ENCODE measurements at places on chromosomes 2 and 18. TPM values are rescaled to one million over a fixed set of nuclear protein-coding genes. Genes with fewer than 3 reads are reported as not detected.

The ACTG2 gene
- 0.24 TPM for total RNA-seq

The SPAG16 gene
- total RNA-seq: 17.4 TPM

The CELF4 gene
- not detected for total RNA-seq

The SCN7A gene
- total RNA-seq: not detected

The REG3G gene
- 0.19 TPM for total RNA-seq

The GAREM2 gene
- total RNA-seq: 4.0 TPM

The TTC31 gene
- 17.6 TPM for total RNA-seq

The CDK15 gene
- total RNA-seq: 0.90 TPM

The SNORC gene
- 1.1 TPM for total RNA-seq

The ANKRD30BL gene
- not detected for total RNA-seq

The FTCDNL1 gene
- 5.6 TPM for total RNA-seq

The SIGLEC15 gene
- total RNA-seq: 0.05 TPM

The LIMS2 gene
- not detected for total RNA-seq

The FKBP1B gene
- total RNA-seq: 11.7 TPM

The SERPINB12 gene
- not detected for total RNA-seq

The POTEF gene
- total RNA-seq: not detected

The MARCHF4 gene
- total RNA-seq: not detected

The CAPN14 gene
- 0.24 TPM for total RNA-seq

The GTF2A1L gene
- total RNA-seq: not detected

The WDR43 gene
- total RNA-seq: 233 TPM

The POMC gene
- total RNA-seq: not detected

The INHBB gene
- total RNA-seq: not detected

The TFPI gene
- 15.3 TPM for total RNA-seq

The EHD3 gene
- total RNA-seq: 3.1 TPM

The RUFY4 gene
- total RNA-seq: not detected

The AQP12A gene
- not detected for total RNA-seq

Measured in SK-MEL-5 (cell line).